ENCODE measurements at places on chromosomes 4 and X.

- no peak for DNase-seq
Measured at GRCh38 chr4:104906276-104906675, 240.4 kb upstream of the TET2 start.

GRCh38 chr4:123218981-123219380 is 177.6 kb upstream of the SPRY1 start:
- no peak for DNase-seq

- no peak for DNase-seq
Measured at GRCh38 chrX:109533005-109533404, 3.6 kb upstream of the NXT2 start.

GRCh38 chr4:33737726-33738125 is 2506.6 kb downstream of the ARAP2 start:
- DNase-seq = no peak

DNA sequence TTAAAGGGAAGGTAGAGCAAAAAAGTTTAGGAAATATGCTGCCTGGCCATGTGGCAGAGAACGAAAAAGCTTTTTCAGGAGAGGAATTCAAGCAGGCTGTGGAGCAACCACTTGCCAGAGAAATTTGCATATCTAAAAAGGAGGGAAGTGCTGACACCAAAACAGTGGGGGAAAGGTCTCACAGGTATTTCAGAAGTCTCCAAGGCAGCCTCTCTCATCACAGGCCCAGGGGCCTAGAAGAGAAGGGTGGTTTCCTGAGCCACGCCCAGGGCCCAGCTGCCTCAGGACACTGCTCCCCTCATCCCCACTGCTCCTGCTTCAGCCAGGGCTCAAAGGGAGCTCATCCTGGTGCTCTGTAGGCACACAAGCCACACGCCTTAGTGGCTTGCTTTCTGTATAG is 29.9 kb upstream of the STS start:
- no peak for DNase-seq

GRCh38 chr4:848307-848691 is 22.4 kb upstream of the CPLX1 start:
- no peak for DNase-seq
